Posterior cingulate gyrus (tissue), 11 donors: ENCODE measurements at places on chromosomes 1 and 21.

GRCh38 chr1:27427329-27427728 is 34.9 kb downstream of the GPR3 start:
- no peak for DNase-seq

DNA sequence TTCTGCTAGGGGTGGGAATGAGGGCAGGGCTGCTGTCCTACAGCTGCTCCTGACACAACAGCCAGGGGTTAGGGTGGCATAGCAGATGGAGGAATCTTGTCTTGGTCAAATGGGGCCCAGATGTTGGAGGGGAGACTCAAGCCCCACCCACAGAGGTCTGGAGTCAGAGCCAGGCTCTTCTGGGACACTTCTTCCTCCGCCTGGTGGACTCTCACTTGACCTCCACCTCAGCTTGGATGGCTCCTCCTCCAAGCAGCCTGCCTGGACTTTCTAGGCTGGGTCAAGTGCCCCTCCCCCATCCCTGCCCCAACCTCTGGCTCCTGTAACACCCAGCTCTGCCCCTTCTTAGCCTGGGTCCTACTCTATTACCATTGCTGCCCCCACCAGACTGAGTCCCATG is 35.5 kb downstream of the EPHA2 start:
- no peak for DNase-seq

DNA sequence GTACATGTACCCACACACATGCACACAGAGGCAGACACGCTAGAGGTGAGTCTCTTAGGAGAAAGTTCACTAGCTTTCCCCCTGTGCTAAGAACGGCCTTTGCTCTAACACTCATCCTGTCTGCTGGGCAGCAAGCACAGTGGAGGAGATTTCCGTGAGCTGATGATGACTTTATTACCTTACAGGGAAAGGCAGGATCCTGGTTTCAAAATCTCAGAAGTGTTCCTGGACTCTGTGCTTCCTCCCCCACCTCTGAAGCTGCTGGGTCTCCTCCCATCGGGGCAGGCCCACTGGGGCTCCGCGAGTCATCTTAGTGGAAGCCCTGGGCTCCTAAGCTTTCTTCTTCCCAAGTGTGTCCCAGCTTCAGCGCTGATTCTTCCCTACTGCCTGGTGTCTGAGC is 2.7 kb downstream of the FAM3B start:
- no peak for DNase-seq

DNA sequence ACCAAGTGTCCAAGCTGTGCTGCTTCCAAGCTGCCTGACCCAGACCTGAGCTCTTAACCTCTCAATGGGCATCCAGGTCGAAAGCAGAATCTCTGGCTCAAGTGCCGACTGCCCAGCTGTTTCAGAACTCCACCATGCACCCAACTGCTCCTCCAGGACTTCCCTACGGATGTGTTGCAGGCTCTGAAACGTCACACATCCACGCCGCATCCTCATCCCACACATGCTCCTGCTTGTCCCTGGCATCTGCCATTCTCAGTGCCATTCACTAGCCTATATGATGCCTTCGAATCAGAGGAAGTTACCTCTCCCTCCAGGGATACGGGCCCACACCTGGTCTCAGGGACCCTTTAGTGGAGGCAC is 11.2 kb downstream of the PDZK1IP1 start:
- DNase-seq, result no peak
